ENCODE measurements at places on chromosomes 13 and 19. TPM values are rescaled to one million over a fixed set of nuclear protein-coding genes. Genes with fewer than 3 reads are reported as not detected.

The FFAR2 gene
- total RNA-seq: 0.32 TPM

The OR7A5 gene
- total RNA-seq: not detected

DNA sequence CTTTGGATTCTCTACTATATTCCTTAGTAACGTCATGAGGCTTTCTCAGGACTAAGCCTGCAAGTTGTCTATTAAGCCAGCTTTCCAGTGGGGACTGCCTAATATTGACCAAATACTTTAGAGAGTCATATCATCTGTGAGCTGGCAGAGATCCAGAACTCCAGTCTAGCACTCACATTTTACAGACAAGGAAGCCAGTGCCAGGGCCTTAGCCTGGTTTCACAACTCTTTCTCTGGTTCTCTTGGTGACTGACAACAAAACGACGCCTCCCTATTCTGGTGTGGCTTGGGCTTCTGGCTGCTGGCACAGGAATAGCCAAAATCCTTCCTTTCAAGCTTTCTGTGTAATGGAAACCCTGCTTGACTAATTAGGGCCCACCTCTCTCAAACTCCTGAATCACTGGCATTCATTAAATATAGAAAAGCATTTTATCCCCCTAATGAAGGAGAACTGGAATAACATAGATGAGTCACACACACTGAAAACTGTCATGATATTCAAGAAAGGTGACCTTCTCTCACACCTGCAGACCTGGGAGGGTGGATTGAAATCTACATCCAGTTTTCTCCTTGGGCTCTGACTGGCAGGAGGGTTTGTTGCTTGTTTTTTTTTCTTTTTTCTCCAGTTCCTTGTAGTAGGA lies 75.2 kb upstream of the UBL3 start:
- no peak for DNase-seq

- DNase-seq: no peak
Observed at GRCh38 chr19:55227241-55228014, 1.1 kb downstream of the TMEM86B start.

DNA sequence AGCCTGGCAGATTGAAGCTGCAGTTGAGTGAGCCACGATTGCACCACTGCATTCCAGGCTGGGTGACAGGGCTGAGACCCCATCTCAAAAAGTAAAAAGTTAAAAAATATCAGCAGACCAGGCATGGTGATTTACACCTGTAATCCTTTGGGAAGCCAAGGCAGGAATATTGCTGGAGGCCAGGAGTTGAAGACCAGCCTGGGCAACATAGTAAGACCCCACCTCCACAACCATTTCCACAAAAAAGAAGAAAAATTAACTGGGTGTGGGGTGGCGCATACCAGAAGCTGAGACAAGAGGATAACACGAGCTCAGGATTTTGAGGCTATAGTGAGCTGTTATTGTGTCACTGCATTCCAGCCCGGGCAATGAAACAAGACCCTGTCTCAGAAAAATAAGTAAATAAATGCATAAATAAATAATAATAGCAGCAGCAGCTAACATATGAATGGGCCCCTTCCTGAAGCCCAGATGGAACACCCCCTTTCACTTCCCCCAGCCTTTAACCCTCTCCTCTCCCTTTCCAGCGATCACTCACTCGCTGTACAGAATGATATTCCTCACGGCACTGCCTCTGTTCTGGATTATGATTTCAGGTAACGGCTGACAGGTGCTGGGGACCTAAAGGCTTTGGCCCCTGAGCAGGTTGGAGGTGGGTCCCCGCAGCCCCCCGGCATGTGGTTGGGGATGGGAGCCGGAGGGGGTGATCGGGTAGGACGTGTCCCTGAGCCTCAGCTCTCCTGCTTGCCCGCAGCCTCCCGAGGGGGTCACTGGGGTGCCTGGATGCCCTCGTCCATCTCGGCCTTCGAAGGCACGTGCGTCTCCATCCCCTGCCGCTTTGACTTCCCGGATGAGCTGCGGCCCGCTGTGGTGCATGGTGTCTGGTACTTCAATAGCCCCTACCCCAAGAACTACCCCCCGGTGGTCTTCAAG lies 3.2 kb downstream of the MAG start:
- DNase-seq: no peak

GRCh38 chr13:66778461-66778860 lies 451.7 kb downstream of the PCDH9 start:
- DNase-seq: no peak

- DNase-seq: no peak
Observed at GRCh38 chr19:50820549-50821247, 2.9 kb downstream of the KLK1 start.

The FBN3 gene
- not detected for total RNA-seq

GRCh38 chr13:92379371-92379770 lies 847.2 kb upstream of the GPC6 start:
- DNase-seq: no peak

The BST2 gene
- total RNA-seq: 54.5 TPM

DNA sequence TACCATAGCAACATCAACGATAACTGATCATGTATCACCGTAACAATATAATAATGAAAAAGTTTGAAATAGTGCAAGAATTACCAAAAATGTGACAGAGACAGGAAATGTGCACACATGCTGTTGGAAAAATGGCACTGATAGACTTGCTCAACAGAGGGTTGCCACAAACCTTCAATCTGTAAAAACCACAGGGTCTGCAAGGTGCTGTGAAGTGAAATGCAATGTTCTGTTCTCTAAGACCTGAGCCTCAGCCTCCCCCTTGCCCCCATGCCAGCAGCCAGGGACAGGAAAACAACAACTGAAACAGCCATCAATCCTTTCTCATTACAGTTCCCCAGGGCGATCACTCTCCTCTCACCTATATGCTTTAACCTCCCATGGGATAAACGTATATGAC lies 88.4 kb downstream of the USP12 start:
- no peak for DNase-seq

DNA sequence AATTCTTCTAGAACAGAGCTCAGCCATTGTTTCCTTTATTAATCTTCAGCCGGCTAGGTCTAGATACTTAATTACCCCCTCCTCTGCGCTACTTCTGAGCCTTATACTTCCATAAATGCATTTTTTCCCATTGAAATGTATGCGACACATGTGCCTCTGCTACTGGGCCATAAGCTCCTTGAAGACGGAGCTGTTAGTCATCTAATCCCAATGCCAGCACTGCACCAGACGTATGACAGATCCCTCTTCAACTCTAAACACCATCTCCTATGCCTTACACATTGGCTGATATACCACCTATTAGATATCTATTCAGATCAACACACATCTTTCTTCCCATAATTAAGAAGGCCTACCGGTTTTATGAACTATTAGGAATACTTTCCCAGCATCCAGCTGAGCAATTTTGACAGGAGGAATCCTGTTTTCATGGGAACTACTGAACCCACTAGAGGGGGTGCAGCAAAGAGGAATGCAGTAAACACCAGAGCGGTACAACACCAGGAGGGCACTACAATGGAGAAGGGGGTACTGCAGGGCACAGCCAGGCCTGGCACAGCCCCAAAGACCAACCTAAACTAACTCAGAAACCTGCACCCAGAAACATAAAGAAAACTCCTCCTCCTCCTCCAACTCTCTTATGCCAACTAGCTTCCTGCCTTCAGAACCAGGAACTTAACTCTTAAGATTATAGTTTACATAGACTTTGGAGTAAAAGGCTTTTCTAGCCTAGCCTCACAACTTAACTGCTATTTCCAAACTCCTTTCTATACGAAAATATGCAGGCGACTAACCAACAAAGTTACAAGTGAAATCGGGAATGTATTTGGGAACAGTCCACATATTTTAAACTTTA lies 18.7 kb downstream of the STK24 start:
- no peak for DNase-seq

Measured in Right ventricle myocardium inferior (tissue), 1 donor.